Hippocampal formation (tissue), 2 donors: ENCODE measurements at places on chromosomes 3 and 15.

DNA sequence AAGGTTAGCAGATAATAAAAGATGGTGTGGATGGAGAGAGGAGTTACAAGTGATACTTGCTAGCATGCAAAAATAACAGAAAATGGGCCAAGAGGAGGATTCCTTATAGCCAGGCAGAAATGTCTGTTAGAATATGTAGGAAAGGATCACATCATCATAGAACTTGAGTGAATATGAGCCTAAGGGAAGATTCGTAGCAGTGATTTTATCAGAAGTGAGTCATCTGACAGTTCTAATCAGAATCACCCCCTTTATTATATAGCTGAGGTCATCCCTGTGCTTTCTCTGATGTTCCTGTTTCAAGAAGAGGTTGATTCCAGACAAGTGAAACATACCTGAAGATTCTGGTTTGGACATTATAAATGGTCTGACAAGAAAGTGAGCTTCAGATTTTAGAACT is 22.9 kb downstream of the EXOG start:
- no peak for DNase-seq

GRCh38 chr3:123036352-123037014 is 8.9 kb upstream of the SEMA5B start:
- no peak for DNase-seq

GRCh38 chr3:10929978-10930665 is 62.4 kb upstream of the SLC6A1 start:
- no peak for DNase-seq

- DNase-seq = no peak
These were observed 154.7 kb upstream of the GOLIM4 start for GRCh38 chr3:168250415-168250861.

DNA sequence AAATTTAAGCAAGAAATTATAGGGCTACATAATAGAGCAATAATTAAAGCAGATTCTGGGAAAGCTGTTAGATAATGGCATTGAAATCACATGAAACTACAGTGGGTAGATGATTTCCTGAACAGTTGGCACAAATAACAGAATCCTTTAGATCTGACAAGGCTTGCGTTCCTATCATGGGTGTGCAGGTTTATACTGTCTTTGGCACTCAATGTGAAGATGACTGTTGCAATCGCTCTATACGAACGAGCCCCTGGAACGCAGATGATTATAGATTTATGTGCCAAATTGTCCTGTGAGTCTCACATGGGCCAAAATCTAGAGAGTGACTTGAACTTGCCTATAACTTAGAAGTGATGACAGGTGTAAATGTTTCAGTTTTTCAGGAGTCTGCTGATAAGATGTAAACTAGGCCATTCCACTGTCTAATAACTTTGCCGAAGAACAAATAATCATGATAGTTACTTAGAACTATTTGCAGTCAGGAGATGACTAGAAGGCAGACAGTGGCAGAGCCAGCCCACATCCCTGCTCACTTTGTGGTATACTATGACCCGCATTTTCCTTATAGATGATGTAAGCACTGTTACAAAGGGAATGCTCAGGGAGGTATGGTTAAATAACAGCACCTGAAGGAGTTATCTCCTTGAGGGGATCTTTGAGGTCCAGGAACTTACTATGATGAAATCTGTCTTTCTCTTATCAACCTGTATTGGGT is 30.5 kb upstream of the TRPC1 start:
- no peak for DNase-seq

DNA sequence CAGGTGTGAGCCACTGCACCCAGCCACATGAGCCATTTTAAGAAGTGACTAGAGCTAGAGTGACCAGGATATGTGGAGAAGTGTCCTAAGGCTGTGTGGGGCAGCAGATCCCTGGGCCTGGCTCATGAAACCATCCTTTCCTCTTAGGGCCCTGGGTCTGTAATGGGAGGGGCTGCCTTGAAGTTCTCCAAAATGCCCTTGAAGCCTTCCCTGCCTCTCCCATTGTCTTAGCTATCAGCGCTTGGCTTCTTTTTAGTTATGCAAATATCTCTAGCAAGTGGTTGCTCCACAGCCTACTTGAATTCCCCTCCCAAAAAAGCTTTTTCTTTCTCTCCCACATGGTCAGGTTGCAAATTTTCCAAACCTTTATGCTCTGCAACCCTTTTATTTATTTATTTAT is 112.4 kb upstream of the SPATA16 start:
- no peak for DNase-seq

DNA sequence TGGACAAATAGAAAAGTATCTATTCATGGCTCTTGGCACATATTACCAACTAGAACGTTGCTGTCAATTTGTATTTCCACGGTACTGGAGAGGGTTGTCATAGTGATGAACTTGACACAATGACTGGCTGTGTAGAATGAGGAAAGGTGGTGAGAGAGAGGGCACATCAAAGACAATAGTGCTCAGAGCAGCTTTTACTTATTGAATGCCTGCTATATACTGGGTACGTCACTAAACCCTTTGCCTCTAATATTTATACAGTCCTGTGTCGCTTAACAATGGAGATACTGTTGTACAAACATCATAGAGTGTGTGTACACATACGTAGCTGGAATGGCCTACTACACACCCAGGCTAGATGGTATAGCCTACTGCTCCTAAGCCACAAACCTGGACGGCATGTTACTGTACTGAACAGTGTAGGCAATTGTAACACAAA is 8.3 kb downstream of the TMPRSS7 start:
- no peak for DNase-seq

GRCh38 chr3:78761126-78761525 is 1006.7 kb downstream of the ROBO1 start:
- DNase-seq = no peak
